Stimulated activated CD8-positive, alpha-beta memory T cell treated with anti-CD3 and anti-CD28 coated beads, Interleukin-15, amount 100 ng/mL, for 4 hours (primary cell): ENCODE measurements at places on chromosomes 2 and 18.

GRCh38 chr2:10783421-10783820, 29.2 kb downstream of the PDIA6 start:
- no peak for DNase-seq

DNA sequence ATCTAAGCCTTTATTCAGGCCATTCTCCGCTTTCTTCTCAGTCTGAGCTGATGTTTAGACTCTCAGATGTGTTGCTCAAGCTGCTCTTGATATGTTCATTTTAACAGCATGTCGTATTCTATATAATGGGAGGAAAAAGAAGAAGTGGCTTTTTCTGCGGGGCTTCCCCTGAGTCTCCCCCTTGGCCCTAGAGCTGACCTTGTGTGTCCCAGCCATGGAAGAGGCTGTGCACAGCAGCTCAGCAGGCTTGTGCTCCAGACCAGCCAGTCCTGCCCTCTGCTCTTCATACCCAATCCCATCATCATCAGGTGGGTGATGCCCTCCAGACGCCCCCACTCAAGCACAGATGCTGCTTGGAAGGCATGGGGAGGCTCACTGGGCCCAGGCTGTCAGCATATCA, 155.1 kb upstream of the CELF4 start:
- no peak for DNase-seq

GRCh38 chr2:229270551-229271410, at the start of gene PID1:
Gene PID1, minus strand, starts transcription at chr2:229271287. Its CDS starts 244 bp downstream, at chr2:229271043.
- DNase-seq = no peak

DNA sequence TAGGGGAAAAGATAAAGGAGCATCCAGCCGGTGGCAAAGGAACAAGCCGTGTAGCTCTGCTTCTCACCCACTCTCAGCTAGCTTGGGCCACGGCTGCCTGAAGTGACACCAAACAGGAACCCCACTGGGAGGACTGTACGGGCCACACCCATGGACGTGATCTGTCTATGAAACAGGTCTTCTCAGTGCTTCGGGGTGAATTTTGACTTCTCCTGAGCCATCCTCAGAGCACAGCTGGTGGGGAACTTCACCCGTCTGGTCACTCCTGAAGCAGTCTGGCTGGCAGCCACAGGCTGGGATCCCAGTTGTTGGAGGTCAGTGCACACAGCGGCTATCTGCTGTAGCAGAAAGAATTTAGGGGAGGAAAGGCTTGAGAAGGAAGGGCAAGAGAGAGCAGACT, 223.8 kb downstream of the FAM210A start:
- no peak for DNase-seq

GRCh38 chr18:12330766-12331165, 22.7 kb downstream of the TUBB6 start:
- DNase-seq = no peak

DNA sequence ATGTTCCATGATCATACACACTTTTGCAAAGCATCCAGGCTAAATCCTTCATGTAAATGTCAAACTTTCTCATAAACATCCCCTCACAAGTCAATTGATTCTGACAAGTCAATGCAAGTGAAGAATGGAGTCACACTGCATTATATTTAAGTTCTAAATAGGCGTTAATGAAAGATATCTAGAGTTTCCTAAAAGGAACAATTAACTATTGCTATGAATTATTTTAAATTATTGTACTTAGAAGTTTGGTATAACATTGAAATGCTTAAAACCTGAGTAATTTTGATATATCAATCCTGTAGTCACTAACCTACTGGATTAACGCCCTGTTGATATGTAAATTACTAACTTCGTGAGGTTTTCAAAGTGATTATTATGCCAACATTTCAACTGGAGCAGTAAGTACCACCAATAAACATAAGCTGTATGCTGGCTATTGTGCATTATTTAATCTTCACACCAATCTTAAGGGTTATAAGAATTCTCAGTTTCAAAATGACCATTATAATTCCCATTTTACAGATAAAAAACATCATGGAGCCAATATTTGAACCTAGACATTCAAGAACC, 884.3 kb downstream of the ERBB4 start:
- no peak for DNase-seq

GRCh38 chr2:168475636-168476035, 19.6 kb downstream of the CERS6 start:
- no peak for DNase-seq

GRCh38 chr2:85723707-85724360, 29.7 kb downstream of the GNLY start:
- no peak for DNase-seq

GRCh38 chr18:55610506-55610905, 22.5 kb upstream of the TCF4 start:
- no peak for DNase-seq

GRCh38 chr2:143150287-143150686, 21.1 kb downstream of the ARHGAP15 start:
- DNase-seq = no peak

DNA sequence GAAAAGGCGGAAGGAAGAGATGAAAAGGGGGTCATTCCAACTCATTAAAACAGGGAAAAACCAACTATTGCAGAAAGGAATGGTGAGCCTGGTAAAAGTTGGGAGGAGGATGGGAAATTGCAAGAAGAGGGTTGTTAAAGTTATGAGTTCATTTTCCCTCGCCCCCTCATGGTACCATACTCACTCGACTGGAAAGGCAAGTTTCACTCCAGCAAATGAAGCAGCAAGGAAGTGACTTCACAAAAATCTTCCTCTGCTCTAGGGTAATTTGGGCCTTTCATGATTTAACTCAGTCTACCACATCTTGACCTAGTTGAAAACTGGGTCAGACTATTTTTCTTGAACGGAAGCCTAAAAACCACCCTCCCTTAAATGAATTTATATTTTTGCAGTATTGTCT, 22.8 kb upstream of the DAW1 start:
- DNase-seq = no peak

- no peak for DNase-seq
Observed at GRCh38 chr18:27412556-27412955, 227.4 kb upstream of the CHST9 start.

- no peak for DNase-seq
Observed at GRCh38 chr2:185291035-185291647, 447.5 kb upstream of the FSIP2 start.

- DNase-seq = no peak
Observed at GRCh38 chr2:216132585-216132984, 23.4 kb downstream of the XRCC5 start.

GRCh38 chr2:240968731-240969624, 29.4 kb upstream of the SNED1 start:
- DNase-seq = no peak

DNA sequence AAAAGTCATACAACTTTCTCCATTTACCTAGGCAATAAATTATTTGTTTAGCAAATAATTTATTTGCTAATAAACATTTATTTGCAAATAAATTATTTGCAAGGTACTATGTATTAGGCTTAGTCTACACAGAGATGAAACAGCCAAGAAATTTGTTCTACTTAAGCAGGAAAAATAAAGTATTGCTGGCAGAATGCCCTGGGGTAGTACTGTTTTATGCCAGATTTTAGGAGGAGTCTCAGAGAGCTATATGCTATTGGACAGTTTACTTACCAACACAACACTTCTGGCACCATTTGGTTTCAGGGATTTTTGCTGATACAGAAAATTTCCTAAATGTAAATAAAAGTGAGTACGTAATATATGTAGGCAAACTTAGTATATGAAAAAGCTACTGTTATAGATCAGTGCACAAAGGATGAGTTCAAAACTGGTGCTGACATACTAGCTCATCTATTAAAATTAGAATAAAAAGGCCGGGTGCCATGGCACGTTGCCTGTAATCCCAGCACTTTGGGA, 23.2 kb upstream of the CDKL4 start:
- DNase-seq = no peak

GRCh38 chr2:26883956-26884355, 36.0 kb downstream of the DPYSL5 start:
- DNase-seq = no peak

DNA sequence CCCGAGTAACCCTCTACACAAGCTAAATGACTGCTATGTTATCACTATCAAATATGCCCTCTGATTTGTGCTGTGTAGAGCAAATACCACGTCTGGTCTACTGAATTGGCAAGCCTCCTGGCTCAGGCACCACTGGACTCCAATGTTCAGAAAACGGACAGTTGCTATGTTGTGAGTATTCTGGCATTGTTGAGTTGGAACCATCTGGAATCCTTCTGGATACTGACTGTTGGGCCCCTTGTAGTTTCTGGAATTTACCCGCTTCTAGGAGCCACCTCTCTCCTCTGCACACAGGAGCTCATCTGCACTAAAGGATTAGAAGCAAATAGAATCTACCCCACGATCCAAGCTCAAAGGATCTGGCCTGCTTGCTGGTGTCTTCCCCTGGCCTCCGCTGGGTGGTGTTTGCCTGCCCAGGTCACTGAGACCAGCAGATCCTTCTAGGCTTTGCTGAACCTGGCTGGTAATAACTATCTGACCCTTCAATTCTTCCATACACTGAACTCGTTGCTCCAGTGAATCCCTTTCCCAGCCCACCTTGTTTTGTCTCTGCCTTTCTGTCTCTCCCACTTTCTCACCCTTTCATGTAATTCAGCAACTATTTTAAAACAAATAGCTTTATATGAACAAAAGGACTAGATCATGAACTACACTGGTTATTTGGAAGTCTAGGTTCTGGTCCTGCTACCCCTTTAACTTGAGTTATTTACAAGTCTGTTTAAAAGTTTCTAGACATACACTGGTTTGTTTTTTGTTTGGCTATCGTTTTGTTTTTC, 2.1 kb upstream of the HAAO start:
- no peak for DNase-seq

DNA sequence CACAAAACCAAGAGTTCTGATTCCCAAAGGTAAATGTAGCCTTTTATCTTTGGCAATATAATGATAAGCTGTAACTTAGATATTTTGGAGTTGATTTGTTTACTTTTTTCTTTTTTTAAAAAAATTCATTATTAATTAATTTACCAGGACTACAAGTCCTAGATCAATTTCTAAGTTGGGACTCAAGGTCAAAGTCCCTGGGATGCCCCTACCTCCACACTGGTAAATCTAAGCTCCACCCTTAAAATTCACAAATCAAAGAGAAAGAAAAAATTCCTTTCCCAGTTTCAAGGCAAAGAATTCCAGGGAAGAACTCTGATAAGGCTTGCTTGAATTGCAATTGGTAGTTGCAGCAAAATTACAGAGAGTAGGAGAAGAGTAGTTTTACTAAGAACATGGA, 71.3 kb downstream of the MDH1 start:
- DNase-seq = no peak

DNA sequence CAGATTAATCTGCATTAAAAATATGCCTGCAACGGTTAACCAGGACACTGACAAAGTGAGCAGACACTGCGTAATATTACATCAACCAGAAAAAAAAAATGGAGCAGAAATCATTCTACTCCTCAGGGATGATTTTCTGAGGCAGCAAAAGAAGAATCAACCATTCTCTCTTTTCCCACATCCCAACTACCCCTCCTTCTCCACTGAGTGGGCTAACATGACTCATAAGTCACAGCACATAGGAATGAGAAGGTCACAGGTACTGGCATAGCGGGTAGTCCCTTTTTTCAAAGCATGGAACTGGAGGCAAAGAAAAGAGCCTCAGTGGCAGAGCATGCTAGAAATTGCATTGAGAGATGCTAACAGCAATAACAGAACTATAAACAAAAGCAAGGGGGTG, 54.3 kb upstream of the TSPYL6 start:
- DNase-seq = no peak

DNA sequence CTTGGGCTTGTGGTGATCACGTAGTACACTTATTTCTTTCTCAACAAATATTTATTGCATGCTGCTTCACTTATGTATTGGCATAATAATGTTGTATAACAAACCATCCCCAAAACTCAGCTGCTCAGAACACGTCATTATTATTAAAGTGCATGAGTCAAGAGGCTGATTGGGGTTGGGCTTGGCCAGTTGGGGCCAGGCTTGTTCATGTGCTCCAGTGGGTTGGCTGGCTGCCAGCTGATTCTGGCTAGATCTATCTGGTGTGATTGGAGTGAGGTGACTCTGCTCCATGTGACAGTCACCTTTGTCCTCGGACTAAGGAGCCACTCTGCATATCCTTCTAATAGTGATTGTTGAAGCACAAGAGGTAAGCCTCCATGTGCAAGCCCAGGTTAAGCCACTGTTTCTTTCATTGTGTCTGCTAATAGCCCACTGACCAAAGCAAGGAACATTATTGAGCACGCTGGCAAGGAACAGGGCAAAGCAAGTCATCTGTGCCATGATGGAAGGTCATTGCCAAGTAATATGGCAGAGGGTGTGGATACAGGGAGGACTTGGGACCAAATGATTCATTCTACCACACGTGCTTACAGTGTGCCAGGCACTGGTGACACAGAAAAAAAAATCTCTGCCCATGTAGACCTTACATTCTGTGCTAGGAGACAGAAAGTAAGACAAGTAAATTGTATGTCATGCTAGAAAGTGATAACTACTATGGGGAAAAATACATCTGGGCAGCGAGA, 63.3 kb upstream of the TMEM182 start:
- no peak for DNase-seq

DNA sequence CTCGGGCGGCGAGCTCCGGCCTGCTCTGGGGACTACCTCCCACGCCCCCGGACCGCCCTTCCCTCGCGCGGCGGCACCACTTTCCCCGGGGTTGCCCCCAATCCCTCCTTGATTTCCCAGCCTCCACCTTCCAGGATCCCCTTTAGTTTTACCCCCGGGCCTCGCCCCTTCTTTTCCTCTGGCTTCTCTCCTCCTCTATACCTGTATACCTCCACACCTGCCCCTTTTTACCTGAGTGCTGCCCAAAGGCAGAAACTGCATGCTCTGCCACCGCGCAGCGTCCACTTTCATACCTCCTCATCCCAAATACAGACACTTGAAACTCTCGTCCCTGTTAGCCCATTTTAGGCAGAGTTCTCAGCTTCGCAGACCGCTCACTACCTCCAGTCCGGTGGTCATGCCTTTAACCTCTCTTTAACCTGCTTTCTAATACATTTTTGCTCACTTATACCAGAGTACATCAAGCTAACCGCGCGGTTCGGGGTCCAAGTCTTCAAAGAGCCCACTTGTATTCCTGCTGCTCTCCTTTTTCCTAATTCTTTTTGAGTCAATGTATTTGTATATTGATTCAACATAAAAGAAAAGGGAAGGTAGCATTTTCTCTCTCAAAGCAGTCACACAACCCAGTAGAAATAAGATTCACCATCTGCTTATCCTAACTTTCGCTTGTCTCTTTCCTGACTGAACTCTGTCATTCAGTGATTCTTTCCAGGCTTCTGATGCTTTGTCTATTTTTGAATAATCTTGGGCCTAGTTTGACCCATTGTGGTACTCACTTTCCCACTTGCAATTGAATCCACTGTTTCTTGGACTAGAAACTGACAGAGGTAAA, 901 bp downstream of the SPOPL start:
- DNase-seq = no peak

GRCh38 chr2:58228299-58228698, 12.8 kb downstream of the FANCL start:
- DNase-seq = no peak

GRCh38 chr18:48053881-48054816, 123.7 kb upstream of the SMAD2 start:
- DNase-seq = no peak
